ENCODE measurements at places on chromosomes 5 and 9.

DNA sequence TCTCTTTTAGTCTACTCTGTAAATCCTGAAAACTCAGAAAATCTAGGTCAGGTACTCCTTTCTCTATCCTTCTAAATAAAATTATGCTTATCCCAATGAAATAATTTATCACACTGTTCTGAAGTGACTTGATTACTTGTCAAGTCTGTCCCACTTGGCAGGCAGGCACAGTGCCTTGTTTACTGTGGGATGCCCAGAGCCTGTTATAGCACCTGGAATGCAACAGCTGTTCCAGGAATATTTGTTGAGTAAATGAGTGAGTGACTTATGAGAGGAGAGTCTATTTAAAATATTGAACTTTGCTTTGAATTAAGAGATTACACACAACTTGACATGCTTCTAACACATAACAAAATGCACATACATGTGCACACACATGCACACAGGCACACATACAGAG, 130.0 kb downstream of the MPDZ start:
- DNase-seq = no peak

GRCh38 chr5:170263906-170264305, 31.1 kb downstream of the C5orf58 start:
- no peak for DNase-seq

DNA sequence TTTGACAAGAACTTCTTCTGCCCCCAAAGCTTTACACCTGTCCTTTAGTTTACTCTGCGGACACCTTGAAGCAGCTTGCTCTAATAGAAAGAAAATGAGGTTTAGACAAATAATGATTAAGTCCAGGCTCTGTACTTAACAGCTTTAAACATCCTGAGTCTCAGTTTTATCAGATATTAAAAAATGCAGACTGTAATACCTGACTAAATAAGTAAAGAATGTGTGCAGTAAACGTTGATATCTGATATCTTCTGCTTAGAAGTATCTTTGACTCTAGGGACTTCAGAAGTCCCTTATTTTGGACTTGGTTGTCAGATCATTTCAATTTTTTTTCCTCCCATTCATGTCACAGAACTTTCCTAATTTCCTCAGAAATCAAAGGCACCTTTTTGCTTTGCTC, 1060.4 kb downstream of the CDH12 start:
- DNase-seq = no peak

- DNase-seq = no peak
These were observed at the start of gene FBP2 for GRCh38 chr9:94593459-94594345. Gene FBP2 (minus strand): TSS chr9:94593824. CDS start chr9:94593726, 98 bp downstream.

GRCh38 chr5:168809218-168809617, 230.1 kb upstream of the PANK3 start:
- no peak for DNase-seq

DNA sequence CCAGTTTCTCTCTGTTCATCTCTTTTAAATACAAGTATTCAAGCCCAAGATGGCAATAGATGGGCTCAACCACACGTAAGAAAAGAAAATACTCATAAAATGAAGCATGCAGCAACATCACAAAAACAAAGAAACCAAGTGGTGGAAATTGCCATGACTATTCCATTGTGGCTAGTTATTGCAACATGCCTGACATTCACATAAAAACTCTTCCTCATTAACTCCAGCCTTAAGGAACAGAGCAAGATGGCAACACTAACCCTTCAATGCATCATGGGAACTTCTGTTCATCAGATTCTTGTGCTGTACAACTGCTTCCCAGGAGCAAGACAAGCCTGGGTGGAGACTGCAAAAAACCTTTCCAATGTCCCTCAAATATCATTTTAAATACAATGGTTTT, 1.4 kb upstream of the GLIS3 start:
- DNase-seq = peak; percentile 84

- peak; percentile 66 for DNase-seq
These were observed 2.2 kb upstream of the GNPDA1 start for GRCh38 chr5:142014911-142015584.
